ENCODE measurements at places on chromosomes 4 and X. TPM values are rescaled to one million over a fixed set of nuclear protein-coding genes. Genes with fewer than 3 reads are reported as not detected.

The GAGE13 gene
- total RNA-seq, result not detected

The DMD gene
- 29.4 TPM for total RNA-seq

The CT45A2 gene
- not detected for total RNA-seq

The MAP7D2 gene
- total RNA-seq, result 0.35 TPM

The TBX22 gene
- total RNA-seq, result not detected

The LRCH2 gene
- 4.3 TPM for total RNA-seq

The SLIT2 gene
- 91.8 TPM for total RNA-seq

The TBL1X gene
- total RNA-seq, result 21.4 TPM

The BTK gene
- 62.8 TPM for total RNA-seq

The PRDM8 gene
- total RNA-seq, result 1.6 TPM

The EIF1AX gene
- total RNA-seq, result 60.0 TPM

The RBMXL3 gene
- total RNA-seq, result not detected

The GPRIN3 gene
- 34.2 TPM for total RNA-seq

The TSPAN7 gene
- total RNA-seq, result 54.6 TPM

The GPR119 gene
- total RNA-seq, result not detected

The PCDH7 gene
- 4.7 TPM for total RNA-seq
